Frontal cortex (tissue), 4 donors: ENCODE measurements at places on chromosomes 16 and 17. TPM values are rescaled to one million over a fixed set of nuclear protein-coding genes. Genes with fewer than 3 reads are reported as not detected.

ANKS3 gene
- total RNA-seq: 26.1 TPM

SLC4A1 gene
- total RNA-seq: 4.9 TPM

CLEC19A gene
- total RNA-seq: under 0.01 TPM

GPRC5C gene
- total RNA-seq: 5.3 TPM

MEIOC gene
- 0.41 TPM for total RNA-seq

CCL8 gene
- total RNA-seq: not detected

ZG16 gene
- total RNA-seq: not detected

TBC1D3L gene
- 3.3 TPM for total RNA-seq

ANKFN1 gene
- total RNA-seq: 2.4 TPM

HID1 gene
- 17.1 TPM for total RNA-seq

HOXB2 gene
- not detected for total RNA-seq

SARM1 gene
- 18.3 TPM for total RNA-seq

TBC1D3H gene
- total RNA-seq: not detected

KRT222 gene
- total RNA-seq: 5.7 TPM

LRRC36 gene
- total RNA-seq: 2.4 TPM

CLEC18B gene
- 0.82 TPM for total RNA-seq

KRTAP4-3 gene
- total RNA-seq: not detected

KNOP1 gene
- total RNA-seq: 20.0 TPM

CD300H gene
- not detected for total RNA-seq

TPSG1 gene
- not detected for total RNA-seq

C17orf107 gene
- 2.4 TPM for total RNA-seq

CCDC40 gene
- 6.5 TPM for total RNA-seq

RASD1 gene
- total RNA-seq: 11.0 TPM

TP53TG3 gene
- total RNA-seq: not detected

TLCD3B gene
- 10.2 TPM for total RNA-seq

SPATA33 gene
- 7.7 TPM for total RNA-seq

SYCE1L gene
- total RNA-seq: 1.2 TPM

HOXB4 gene
- not detected for total RNA-seq

JPH3 gene
- total RNA-seq: 48.1 TPM

VAT1L gene
- 22.0 TPM for total RNA-seq

CIBAR2 gene
- total RNA-seq: 0.41 TPM

CPD gene
- total RNA-seq: 71.7 TPM

AOC3 gene
- 0.41 TPM for total RNA-seq

ADORA2B gene
- total RNA-seq: 4.1 TPM

GGNBP2 gene
- 67.7 TPM for total RNA-seq

PLD2 gene
- 8.6 TPM for total RNA-seq

NME4 gene
- 12.6 TPM for total RNA-seq

PLA2G10 gene
- total RNA-seq: not detected
